ENCODE measurements at places on chromosomes 7 and 10.

DNA sequence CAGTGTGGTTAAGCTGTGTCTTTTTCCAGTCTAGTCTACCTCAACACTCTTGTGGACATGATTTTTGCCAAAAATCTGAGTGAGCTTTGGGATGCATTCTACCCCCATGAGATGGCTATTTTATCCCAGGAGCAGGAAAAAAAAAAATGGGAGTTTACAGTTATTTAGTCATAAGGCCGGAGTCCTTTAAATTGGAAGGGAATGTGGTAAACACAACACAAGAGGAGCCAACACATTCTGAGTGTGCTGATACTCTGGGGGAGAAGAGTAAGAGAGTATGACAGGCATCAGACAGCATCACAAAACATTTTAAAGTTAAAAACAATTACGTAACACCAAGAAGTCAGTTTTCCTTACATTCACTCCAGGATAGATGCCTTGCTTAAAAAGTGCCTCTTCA is 46.1 kb downstream of the C1GALT1 start:
- DNase-seq, result no peak

DNA sequence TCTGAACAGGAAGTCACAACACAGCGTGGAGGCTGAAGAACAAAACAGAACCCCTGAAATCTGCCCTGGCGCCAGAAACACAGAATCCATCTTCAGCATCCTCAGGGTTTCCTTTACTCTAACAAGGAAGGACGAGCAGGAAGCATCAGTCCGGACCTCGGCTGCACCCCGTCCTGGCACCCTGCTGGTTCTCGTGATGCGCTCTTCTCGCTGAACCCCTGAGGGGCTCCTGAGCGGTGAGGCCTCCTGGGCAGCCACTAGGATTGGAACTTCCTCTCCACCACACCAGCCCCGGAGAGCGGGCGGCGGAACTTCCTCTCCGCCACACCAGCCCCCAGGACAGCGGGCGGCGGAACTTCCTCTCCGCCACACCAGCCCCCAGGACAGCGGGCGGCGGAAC is 461.9 kb downstream of the PTPRN2 start:
- no peak for DNase-seq

DNA sequence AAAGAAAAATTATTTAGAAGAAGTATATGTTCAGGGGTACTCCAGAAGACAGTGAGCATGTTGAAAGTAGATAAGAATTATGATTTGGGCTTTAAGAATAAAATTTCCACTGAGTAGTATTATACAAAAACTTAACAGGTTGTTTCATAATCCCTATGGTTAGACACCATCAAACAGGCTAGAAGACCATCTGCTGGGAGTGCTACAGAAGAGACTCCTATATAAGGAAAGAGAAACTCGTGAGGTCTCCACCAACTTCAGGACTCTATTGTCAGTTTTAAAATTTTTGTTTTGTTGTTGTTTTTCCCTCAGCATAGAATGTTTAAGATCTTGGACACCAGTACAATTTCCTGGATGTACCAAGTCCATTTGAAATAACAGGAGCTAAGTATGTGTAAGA is 13.1 kb downstream of the DNAJC1 start:
- no peak for DNase-seq

DNA sequence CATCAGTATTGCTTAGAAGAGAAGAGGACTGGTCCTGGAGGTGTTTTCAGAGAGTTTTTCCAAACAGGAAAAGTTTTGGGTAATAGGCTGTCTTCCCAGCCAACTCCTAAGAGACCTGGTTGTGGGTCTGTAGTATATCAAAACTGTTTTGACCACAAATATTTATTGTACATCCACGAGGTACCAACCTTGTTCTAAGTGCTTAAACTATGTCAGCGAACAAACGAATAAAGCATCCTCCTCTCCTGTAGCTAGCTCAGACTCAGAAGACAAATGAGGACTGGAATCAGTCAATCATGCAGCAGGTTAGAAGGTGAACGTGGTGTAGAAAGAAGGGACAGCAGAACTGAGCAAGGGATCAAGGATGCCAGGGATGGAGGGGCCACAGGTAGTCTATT is 61.6 kb upstream of the MKI67 start:
- DNase-seq, result no peak

GRCh38 chr10:71590781-71591350 is 128.7 kb downstream of the C10orf105 start:
- DNase-seq, result no peak

- no peak for DNase-seq
These were observed 95.3 kb downstream of the SEC61G start for GRCh38 chr7:54663603-54664234.

DNA sequence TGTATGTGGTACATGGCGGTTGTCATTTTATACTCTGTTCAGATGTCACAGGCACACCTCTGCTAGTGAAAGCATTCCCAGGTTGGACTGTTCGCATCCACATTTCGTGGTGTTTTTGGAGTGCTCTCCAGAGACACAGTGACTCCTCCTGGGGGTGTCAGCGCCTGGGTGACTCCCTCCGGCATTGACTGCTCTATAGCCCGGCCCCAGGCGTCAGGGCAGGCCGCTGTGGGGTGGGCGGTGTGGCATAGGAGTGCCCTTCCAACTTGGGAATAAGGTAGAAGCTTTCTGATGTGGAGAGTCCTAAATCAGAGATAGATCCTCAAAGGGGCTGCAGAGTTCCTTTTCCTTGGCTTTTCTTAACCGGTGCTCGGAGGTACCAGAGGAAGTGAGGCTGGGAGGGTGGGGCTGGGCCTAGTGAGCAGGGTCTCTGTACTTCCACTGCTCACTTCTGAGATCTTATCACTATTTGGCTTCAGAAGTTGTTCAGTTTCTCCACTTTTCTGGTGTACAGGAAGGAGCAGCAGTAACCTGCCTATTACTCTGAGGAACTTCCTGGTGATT is 32.3 kb downstream of the CCNY start:
- DNase-seq, result no peak

GRCh38 chr10:123354521-123354920 is 200.3 kb downstream of the BUB3 start:
- no peak for DNase-seq

- DNase-seq, result no peak
These were observed 55.5 kb downstream of the SORBS1 start for GRCh38 chr10:95505641-95506040.

DNA sequence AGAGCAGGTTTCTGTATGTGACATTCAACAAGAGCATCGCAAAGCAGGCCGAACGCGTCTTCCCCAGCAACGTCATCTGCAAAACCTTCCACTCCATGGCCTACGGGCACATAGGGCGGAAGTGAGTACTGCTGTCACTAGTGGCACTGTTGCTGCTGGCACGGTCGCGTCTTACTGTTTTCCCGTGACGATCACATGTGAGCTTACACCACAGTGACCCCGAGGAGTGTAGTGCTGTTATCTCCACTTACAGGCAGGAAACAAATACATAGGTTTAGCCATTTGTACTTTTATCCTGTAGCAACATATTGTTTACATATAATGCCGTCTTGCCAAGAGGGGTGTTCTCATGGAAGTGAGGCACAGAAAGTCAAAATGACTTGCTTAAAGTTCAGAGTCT is 25.4 kb downstream of the FBH1 start:
- no peak for DNase-seq

DNA sequence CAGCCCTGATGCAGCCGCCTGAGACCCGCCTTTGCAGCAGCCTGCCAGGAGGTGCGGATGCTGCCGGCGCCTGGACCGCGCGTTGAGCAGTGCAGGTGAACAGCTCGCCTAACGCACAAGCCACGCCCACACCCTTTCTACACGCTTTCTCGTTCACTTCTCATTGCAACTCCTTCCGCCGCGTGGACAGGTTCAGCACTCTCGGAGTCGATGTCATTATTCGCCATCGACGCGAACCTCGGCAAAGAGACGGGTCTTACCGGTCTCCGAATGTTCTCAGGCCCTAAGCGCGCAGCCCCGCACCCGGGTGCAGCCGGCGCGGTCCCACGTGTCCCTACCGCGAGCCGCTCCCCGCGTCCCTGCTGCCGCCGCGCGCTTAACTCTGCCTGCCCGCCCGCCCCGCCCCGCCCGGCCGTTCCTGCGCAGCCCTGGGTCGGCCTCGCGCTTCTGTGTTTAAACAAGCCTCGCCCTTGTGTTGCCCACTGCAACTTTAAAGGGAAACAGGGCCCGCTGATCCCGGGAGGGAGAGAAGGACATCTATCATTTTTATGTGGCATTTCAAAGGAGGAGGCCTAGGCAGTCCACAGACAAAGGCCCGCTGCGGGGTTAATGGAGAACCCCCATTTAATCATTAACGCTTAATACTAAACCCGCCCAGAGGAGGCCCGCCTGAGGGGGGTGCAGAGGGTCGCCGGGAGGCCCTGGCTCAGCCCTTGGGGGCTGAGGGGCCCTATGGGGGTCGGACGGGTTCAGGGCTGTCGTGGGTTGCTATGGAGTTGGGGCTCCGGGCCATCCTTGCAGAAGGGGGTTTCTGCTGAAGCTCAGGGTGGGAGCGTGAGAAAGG is 128.5 kb downstream of the WDR11 start:
- no peak for DNase-seq

- no peak for DNase-seq
These were observed 33.1 kb downstream of the GPRIN2 start for GRCh38 chr10:46523119-46523961.

GRCh38 chr10:64648915-64649314 is 1127.7 kb downstream of the REEP3 start:
- DNase-seq, result peak; percentile 4
